ENCODE measurements at places on chromosomes 11 and 22.

DNA sequence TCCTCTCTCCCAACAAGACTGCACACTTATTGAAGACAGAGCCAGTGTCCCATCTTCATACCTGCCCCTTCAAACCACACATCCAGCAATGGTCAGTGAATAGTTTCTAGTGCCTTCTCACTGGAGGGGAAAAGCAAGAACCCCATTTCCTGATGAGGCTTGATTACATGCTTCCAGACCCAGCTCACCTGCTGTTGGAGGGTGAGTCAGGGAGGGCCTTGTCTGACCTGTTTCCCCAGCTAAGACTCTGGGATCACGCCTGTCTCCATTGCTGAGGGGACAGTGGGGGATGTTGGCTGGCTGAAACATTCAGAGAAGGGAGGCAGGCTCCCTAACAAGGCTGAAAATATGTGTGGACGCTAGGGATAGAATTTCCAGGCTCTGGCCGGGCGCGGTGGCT, 27.5 kb upstream of the ZDHHC13 start:
- DNase-seq, result no peak

DNA sequence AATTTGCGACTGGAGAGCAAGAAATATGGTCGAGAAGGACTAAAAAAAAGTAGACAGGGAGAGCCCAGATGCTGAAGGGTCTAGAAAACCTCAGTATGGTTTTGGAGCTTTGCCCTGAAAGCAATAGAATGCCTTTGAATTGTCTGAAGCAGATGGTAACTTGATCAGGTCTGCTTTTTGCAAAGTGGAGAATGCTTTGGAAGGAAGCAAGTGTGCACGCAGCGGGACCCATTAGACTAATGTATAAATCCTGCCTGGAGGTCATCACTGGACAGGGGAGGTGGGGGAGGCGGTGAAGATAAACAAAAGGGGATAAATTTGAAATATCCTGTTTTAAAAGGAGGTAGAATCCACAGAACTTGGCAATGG, 757 bp upstream of the HINFP start:
- no peak for DNase-seq

- DNase-seq, result no peak
Observed at GRCh38 chr11:965206-965775, 39.6 kb downstream of the AP2A2 start.

DNA sequence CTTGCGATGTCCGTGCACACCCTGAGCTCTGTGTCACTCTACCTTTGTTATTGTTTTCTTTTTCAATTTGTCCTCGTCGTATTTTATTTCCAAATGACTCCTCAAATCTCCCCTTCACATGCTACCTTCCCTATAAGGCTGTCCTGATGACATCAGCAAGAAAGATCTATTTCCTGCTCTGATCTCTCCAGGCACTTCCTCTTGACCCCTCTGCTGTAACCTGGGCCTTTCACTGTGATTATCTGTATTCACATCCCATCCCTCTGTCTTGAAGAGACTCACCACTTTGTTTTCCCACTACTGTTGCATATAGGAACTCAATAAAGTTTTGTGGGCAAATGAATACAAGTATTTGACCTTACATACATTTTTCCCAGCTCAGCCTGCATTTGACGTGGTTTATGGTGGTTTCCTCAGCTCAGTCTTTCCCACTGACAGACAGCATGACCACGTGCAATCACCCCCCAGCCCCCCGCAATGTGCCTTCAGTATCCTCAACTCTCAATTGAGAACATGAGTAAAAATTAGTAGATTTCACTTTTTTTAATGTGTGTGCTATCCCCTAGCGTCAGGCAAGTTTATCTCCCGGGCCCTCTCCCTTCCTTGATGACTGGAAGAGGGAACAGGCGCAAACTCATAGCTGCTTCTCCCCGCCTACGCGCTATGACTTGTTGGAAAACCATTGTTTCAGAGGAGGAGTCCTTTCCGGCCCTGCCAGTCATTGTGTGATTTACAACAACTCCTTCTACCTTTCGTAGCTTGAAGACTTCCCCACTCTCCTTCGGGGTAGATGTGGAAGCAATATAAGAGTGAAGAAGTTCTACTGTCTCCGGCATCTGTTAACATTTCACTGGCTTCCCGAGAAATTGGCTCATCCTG, 498.5 kb downstream of the NTM start:
- DNase-seq, result no peak

- DNase-seq, result no peak
Observed at GRCh38 chr11:107856180-107856980, 2.2 kb downstream of the SLC35F2 start.

DNA sequence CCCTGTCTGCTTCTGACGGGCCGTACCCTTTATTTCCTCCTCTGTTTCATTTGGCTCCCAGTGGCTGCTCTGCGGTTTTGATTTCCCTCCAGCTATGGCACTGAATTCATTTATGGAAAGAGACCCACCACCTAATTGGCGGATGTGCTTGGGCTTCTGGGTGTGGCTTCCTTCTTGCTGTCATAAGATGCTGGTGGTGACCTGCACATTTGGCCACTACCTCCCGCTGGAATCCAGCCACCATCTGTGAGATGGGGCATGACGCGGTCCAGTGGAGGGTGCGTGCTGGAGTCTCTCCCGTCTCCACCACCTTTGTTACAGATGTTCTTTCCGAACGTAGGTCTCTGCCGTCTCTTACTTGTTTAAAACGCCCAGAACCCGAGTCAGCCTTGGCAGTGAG, 47.7 kb upstream of the FADD start:
- DNase-seq, result no peak

- DNase-seq, result no peak
Observed at GRCh38 chr22:41826021-41826420, 6.9 kb upstream of the SREBF2 start.

- DNase-seq, result no peak
Observed at GRCh38 chr11:27619763-27620335, 80.4 kb downstream of the BDNF start.

DNA sequence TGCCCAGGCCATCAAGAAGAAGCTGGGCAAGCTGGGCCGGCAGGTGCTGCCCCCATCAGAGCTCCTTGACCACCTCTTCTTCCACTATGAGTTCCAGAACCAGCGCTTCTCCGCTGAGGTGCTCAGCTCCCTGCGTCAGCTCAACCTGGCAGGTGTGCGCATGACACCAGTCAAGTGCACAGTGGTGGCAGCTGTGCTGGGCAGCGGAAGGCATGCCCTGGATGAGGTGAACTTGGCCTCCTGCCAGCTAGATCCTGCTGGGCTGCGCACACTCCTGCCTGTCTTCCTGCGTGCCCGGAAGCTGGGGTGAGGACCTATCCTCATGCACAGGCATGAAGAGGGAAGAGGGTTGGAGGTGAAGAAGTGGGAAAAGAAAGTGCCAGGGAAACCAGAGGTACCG, 5.3 kb upstream of the NHERF4 start:
- no peak for DNase-seq

GRCh38 chr11:18332891-18333290, 10.5 kb downstream of the GTF2H1 start:
- DNase-seq, result no peak

DNA sequence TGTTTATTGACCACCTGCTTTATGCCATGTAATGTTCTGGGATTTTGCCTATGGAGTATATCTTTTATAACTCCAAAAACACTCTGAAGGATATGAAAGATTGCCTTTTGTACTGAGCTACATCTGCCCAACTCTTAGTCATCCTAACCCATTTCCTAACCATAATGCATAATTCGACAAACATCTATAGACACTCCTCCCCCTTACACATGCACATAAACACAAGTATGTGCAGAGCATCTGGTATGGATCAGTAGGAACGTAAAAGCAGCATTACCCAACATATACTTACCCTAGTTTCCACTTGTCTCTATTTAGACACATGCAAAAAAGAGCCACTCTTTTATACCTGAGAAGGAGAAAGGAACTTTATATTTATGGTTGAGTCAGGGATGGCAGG, 272.8 kb downstream of the FAM76B start:
- DNase-seq, result no peak

DNA sequence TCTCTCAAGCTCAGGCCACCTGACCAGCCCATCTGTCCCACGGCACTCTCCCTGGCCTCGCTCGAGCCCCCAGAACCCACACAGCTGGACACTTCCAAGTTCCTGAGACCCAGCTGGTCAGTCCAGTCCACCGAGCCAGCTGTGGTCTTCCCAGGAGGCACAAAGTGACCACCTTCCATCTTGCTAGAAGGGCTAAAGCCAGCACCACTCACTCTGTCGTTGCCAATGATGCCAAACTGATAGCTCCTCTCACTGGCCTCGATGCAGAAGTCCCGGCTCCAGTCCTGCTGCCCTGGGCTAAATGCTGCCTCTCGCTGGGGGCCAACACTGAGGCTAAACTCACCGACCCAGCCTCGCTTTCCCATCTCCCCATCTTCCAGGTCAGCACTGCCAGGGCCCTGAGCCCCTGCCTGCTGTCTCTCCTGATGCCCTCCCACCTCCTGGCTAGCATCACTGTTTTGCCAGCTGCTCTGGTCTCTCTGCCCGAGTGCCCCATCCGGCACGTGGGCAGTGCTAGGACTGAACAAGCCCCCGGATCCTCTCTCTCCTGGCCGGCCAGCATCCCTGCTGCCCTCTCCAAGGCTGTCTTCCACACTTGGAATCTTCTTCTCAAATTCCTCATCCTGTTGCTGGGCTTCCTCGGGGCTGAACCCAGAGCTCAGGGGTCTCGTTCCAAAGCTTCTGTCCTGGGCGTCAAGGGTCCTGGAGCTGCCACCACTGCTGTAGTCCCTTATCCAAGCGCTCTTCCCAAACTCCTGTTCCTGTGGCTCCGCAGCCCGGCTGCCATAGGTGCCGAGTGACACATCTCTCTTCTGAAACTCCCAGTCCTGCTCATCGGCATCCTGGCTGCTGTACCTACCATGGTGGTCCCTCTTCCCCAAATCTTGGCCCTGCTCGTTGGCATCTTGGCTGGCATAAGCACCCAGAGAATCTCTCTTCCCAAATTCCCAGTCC, 15.4 kb downstream of the TNKS1BP1 start:
- no peak for DNase-seq

DNA sequence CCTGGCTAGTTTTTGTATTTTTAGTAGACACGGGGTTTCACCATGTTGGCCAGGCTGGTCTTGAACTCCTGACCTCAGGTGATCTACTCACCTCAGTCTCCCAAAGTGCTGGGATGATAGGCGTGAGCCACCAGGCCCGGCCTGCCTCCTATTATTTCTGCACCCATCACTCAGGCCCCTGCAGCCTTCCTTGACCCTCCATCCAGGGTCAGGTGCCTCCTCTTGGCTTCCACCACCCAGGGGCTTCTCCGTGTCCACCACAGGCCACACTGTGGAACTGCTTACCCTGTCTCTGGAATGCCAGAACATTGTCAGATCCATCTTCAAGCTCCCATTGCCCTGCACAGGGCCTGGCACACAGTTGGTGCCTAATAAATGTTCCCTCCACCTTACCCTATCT, 75.4 kb upstream of the RTL6 start:
- DNase-seq, result no peak

GRCh38 chr11:116864531-116864930, 27.1 kb upstream of the APOA1 start:
- DNase-seq, result no peak

- no peak for DNase-seq
Observed at GRCh38 chr11:106076171-106076918, 802 bp downstream of the KBTBD3 start.

DNA sequence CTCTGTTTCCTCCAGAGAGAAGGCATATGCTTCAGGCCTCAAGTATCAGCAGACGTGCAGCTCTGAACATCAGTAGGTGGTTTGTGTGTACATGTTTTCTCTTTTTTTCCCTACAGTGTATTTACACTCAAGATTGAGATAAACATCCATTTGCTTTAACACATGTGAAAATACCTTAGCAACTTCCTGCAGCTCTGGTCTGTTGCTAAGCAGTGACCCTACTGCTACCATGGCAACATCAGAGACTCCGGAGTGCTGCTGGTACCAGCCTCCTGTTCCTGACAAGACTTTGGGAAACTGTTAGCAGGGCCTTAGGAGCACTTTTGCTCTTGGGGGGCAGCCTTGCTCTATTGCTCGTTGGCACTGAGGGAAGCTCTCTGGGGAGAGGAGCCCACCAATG, 221.2 kb upstream of the PLET1 start:
- no peak for DNase-seq

DNA sequence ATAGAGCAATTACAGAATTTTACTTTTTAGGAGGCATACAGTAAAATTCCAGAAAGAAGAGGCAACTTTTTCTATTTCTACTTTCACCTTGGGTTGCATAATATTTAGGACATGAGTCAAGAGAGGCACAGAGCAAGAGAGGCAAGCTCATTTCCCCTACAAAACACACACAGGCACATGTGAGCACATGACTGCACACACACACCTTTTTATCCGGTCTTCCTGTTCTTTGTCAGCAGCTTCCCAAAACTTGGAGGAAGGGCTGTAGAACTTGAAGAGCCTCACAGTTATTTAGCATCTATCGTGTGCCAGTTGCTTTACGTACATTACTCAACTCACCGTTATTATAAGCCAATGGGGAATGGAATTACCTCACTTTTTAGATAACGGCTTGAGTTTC, 37.8 kb upstream of the CCDC179 start:
- no peak for DNase-seq

DNA sequence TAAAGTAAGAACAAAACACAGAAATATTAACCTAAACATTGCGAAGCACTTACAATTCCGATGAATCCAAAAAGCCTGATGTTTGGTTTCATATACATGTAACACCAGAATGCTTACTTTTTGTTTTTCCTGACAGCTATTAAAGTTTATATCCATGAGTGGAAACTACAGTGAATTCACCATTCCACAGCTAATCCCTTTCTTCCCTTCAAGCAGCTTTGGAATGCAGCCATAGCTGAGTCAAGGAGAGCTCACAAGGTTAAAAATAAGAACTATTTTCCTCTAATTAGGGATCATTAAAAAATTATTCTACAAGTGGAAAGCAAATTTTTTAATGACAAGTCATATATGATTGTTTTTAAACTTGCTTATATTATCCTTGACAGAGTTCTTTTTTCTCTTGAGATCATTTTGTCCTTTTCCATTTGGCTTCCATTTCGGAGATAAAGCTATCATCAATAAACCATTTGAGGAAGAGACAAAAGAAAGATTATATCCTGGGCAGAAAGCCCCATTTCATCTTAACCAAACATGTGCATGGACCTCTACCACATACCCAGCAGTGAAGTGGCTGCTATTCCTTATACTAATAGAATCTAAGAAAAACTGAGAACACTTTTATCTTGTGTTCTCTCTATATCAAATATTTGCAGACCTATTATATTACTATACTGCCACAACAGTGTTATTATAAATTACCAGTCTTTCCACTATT, 19.7 kb upstream of the FIBIN start:
- no peak for DNase-seq

DNA sequence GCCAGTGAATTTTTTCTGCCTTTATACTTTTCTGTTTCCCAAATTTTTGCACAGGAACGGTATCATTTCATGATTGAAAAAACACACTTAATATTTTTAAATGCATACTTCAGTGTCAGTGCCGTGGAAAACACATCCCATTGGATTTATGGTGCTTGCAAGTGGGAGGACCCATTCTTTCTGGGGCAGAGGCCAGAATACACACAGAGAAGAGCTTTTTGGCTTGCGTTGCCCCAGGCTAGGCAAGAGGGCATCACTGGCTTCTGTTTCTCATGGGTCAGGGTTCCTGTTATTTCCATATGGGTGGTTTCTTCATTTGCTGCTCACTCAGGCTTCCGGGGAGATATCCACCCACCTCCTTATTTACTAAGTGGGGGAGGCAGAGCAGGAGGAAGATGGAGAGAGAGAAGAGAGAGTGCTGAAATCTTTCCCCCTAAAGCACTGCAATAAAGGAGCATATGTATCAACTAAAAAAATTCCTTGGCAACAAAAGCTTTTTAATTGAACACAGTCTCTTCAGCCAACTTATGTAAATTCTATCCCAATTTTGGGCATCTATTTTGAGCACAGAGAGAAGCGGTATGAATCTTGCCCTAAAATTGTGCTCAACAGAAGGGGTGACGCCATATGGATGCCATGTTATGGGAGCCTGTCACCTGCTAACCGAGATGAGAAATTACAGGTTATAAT, 66.0 kb upstream of the KIRREL3 start:
- DNase-seq, result no peak

Data from stimulated activated CD8-positive, alpha-beta memory T cell treated with anti-CD3 and anti-CD28 coated beads, Interleukin-7, amount 100 ng/mL, for 4 hours (primary cell).